ENCODE measurements at places on chromosomes 16 and 17.

DNA sequence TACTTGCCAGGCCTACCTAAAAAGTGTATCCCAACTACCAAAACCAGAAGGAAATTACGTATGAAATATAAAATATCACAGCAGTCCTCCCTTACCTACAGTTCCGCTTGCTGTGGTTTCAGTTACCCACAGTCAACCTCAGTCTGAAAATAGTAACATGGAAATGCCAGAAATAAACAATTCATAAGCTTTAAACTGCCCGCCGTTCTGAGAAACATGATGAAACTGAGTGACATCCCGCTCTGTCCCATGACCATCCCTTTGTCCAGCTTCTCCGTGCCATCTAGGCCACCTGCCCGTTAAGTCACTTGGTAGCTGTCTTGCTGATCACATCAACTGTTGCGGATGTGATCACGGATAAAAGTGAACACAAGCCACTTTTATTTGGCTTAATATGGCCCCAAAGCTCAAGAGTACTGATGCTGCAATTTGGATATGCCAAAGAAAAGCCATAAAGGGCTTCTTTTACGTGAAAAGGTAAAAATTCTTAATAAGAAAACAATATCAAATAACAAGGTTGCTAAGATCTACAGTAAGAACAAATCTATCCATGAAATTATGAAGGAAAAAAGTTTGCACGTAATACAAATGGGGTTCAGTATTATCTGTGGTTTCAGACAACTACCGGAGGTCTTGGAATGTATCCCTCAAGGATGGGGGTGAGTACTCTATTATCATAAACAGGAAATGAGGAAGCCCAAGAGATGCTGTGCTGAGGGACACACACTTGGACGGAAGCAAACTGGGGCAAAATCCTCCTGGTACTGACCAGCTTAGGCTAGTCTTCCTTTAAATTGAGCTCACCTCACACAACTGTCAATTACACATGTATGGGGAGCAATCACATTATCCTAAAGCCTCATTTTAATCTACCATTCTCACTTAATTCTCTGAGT lies 8.2 kb downstream of the USP22 start:
- no peak for DNase-seq

DNA sequence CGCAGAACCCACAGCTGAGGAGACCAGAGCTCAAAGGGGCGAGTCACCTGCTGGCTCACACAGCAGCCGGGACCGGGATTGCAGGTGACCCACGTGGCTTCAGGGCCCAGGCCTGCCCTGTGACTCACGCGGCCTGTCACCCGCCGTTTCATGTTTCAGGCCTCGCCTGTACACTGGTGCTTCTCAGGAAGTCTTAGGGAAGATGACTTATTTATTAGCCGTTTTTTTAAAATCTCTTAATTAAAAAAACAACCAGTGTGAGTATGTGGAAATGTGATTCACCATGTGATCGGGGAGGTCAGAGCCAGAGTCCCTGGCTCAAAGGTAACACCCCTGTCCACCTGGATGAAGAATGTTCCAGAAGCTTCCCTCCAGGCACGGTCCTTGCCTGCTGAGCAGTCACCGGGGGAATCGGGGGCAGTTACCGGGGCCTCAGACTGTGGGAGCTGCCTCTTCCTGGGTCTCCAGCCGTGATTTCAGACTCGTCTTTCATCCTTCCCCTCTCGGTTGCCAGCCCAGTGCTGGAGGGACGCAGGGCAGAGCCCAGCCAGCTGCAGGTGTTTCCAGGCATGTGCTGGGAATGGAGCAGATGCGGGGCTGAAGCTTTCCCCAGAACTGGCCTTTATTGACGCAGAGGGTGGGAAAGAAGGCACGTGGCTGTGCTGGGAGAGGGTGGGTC lies 49.3 kb downstream of the CMIP start:
- peak; percentile 44 for DNase-seq

GRCh38 chr17:7260151-7260550 lies 2.1 kb downstream of the CLDN7 start:
- no peak for DNase-seq

- no peak for DNase-seq
Measured at GRCh38 chr17:74276051-74276476, 2.0 kb downstream of the DNAI2 start.

- DNase-seq = no peak
Measured at GRCh38 chr17:74999523-74999922, 12.1 kb downstream of the CDR2L start.

DNA sequence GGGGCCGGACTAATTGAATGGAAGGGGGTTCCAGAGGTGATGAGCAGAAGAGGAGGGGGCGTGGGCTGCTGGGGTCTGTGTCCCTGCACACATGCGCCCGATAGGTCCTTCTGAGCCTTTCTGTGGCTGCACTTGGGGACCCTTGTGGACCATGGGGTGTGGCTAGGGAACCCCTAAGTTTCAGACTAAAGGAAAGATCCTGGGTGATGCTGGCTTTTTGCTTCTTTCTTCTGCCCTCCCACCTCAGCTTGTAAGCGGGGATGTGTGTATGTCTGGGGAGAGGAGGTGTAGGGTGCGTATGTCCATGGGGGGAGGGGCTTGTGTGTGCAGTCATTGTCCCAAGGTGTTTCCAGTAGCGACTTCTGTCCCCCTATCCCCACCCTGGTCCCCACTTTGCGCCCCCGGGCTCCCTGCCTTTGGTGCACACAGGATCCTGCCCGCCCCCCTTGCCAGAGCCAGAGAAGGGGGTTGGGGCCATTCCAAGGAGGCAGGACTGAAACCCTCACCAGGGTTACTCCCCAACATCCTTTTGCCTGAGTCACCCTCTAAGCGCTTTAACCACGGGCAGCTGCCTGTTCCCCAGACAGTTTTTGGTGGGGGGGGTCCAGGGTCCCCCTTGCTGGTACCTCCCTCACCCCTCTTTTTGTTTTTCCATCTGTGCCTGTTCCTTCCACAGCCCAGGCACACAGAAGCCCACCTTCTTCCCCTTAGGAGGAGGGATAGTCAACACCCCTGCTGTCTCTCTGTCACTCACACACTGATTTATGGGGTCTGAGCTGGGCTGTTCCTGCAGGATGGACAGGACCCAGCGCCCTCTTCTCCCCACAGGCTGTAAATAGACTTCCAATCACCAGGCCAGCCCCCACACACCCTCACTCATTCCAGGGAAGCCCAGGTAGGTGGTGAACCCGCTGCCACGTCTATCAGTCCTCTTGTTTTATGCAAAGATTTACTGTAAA lies 83.2 kb downstream of the ARHGAP23 start:
- DNase-seq = no peak

DNA sequence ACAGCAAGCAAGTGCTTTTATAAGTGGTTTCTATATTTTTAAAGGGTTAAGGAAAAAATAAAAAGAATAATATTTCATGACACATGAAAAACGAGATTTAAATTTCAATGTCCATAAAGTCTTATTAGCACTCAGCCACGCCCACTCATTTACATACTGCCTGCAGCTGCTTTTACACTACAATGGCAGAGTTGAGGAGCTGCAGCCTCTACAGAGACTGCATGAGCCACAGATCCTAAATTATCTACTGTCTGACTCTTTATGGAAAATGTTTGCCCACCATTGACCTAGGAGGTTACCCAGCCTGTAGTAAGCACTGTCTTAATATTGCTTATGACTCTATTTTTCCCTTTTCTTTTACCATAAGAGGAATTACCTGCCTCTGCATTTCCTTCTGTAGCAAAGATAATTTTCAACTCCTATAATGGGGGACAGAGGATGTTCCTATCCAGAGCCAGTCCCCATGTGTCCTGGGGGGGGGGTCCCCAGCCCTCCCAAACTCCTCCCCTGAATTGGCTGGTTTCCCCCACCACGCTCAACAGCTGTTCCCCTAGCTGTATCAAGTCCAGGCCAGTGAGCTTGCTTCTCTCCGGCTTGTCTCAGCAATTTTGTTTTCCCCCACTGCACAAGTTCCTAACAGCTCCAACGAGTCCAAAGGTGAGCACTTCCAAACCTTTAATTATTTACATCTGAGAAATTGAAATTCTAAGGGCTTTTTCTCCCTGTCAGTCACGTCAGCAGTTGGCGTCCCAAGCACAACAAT lies 139.4 kb upstream of the ERCC4 start:
- no peak for DNase-seq

Data from activated CD4-positive, alpha-beta T cell treated with anti-CD3 and anti-CD28 coated beads, Interleukin-2, amount 50 U/mL, for 48 hours (primary cell).